Liver (tissue), 10 donors: ENCODE measurements at places on chromosomes 3 and 15. TPM values are rescaled to one million over a fixed set of nuclear protein-coding genes. Genes with fewer than 3 reads are reported as not detected.

GOLGA8H gene
- polyA plus RNA-seq, result not detected

DNA sequence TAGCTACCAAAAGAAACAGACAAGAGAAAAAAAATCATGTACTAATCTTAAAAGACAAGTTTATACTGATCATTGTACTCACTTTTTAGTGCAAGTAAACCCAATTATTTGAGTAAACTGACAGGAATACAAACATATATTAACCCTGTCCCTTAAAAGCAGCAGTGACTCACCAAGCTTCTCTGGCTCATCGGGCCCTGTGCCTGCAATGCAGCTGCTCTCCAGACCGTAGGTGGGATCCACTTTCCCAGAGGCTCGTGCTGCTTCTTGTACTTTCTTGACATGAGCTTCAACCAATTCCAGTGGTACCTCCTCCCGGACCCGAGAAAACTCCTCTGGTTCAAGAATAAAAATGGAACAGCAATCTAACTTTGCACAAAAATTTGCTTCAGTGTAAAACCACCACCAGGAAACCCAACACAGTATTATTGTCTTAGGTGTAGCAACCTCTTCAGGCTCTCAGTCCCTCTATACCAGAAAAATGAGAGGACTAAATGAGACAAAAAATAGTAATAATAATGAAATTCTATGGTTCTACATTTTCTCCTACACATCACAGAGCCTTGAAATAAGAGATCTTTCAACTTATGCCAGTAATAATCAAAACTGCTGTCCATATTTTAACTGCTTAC, 82.6 kb upstream of the CSPG5 start:
- no peak for DNase-seq

GRCh38 chr3:88150806-88151205, 1.0 kb downstream of the C3orf38 start:
- DNase-seq, result no peak

DNA sequence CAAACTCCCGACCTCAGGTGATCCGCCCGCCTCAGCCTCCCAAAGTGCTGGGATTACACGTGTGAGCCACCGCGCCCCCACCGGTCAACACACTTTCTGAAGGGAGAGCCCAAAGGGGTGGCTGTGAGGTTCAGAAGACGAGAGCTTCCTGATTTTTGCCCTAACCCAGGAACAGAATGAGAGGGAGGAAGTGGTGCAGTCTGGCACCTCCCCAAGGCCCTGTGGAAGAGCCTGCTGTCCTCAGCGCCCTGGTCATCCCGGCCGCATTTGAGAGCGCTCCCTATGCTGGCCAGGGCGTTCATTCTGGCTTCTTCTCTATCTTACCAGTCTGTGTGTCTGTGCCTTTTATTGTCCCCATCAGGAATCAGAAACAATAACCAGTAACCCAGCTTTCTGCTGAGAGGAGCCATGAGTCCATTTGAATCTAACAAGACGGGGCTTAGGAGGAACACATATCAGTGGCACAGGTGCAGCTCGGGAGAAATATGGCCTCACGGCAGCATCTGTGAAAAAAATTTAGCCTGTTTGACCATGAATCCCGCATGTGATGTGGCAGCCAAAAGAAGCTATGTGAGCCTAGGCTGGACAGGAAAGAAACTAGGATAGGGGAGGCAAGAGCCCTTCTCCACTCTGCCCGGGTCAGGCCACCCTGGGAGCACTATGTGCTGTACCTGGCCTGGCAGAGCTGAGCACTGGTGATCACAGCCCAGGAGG, 12.9 kb downstream of the BDH1 start:
- DNase-seq, result no peak

DNA sequence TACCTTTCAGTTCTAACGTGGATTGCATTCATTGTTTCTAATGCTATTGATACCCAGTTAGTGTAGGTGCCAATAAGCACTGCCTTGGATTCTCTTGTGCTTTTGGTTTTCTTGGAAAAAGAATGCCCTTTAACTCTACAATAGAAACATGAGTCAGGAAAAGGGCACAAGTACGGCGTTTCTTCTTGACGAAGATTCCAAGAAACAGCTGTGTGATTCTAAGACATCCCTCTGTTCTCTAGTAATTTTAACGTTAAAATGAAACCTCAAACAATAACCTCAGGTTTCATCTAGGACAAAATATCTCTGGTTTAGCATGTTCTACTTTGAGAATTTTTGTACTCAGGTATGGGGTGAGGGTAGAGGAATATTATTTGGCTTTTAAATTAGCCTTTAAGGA, 540.5 kb upstream of the ATP11B start:
- DNase-seq, result no peak
